ENCODE measurements at places on chromosomes 12 and 14.

DNA sequence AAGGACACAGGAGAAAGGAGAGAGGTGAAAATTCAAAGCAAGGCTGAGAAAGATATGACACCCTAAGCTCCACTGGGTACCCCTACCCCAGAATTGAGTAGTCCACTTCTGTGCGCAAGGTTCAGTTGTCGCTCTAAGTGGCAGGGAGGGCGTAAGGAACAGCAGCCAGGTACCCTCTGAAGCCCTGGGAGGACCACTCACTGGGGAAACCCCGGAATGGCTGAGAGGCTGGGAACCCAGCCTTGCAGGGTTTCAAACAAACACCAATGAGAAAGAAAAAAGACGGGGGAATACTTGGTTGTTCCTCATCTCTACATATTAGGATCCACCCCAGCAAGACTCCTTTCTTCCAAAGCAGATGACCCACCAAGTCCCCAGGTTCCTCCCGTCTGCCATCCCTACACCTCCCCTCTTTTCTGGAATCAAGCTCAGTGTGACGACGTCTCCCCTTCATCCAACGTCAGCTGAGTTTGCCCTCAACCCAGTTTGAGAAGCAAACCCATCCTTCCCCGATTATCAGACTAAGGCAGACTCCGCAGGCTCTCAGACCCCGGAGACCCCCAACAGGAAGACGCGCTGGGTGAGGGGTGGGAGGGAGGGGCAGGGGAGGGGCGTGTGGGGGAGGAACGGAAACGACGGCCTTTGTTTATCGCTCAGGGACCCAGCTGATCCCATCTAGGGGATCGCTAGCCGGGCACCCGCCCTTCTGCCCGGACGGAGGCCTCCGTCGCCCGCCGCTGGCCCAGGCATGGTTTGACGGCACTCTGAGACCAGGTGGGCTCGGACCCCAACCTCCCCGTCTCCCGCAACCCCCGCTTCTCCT lies 795 bp downstream of the LMBR1L start:
- no peak for DNase-seq

GRCh38 chr14:56630707-56631106 lies 51.1 kb downstream of the TMEM260 start:
- DNase-seq = no peak

GRCh38 chr14:104175811-104176210 lies 37.4 kb downstream of the KIF26A start:
- DNase-seq = no peak

DNA sequence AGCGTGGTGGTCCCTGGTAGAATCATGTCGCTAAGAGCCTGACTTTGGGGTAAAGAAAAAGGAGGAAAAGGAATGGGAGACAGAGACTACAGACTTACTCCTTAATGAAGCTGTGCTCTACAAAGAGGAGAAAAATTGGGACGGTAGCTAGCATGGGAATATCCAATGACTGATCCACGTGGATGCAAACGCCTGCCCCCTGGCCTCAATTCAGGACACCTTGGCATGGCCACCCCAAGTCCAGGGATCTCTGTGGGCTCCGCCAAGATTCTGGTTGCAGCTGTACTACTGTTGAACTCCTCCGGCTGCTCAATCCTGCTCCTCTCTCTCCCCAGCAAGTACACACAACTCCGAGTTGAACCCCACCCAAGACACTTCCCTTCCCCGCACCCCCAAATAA lies 70.5 kb upstream of the DIO3 start:
- DNase-seq = no peak

- DNase-seq = no peak
Observed at GRCh38 chr12:32516230-32516629, 116.9 kb downstream of the FGD4 start.

GRCh38 chr12:114209861-114210260 lies 196.1 kb downstream of the TBX5 start:
- DNase-seq = no peak

- DNase-seq = no peak
Observed at GRCh38 chr14:80164991-80165721, 46.1 kb downstream of the DIO2 start.

DNA sequence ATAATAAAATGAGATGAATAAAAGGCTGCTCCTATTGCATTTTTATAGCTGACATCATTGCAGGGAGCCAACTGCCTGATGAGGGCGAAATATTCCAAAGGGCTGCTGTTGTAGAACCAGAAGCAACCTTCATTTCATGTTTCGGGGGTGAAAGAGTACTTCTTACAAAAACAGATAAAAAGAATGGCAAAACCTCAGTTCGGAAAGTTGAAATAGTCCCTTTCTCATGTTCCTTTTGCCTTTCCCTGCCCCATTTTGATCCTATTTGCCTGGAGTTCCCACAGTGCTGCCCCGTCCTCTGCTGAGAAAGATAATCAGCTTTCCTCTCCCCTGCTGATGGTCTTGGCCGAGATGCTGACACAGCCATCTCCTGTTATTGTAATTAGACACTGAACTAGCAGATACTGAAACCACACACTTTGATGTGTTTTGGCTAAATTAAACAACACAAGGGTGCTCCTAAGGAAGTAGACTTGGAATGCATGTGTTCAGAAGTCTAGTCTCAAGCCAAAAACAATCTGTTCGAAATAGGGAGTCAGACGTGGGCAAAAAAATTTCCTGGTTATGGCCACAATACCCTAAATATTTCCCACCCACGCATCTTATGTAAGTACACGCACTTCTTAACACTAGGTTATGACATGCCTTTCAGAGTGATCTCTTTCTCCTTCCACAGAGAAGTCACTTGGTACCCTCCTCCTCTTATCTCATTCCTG lies 117.2 kb downstream of the PPM1H start:
- DNase-seq = no peak

GRCh38 chr12:18589316-18589715 lies 148.5 kb downstream of the PLCZ1 start:
- DNase-seq = no peak

DNA sequence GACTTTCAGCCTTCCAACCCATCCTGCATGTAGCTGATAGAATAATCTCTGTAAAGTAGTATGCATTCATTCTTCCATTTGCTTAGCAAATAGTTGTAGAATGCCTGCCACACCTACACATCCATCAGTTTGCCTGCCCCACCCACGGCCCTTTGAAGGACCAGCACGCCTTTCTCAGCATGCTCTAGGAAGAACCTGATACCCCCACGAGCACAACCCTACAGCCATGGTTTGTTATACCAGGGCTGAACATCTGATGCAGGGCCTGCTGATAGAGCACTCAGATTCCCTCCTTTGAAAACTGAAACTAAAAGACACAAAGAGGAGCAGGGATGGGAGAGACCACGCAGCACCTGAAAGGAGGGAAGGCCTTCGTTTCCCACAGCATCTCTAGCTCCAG lies 205.1 kb downstream of the ANO2 start:
- DNase-seq = no peak

GRCh38 chr12:23290627-23291330 lies 658.7 kb downstream of the SOX5 start:
- no peak for DNase-seq

DNA sequence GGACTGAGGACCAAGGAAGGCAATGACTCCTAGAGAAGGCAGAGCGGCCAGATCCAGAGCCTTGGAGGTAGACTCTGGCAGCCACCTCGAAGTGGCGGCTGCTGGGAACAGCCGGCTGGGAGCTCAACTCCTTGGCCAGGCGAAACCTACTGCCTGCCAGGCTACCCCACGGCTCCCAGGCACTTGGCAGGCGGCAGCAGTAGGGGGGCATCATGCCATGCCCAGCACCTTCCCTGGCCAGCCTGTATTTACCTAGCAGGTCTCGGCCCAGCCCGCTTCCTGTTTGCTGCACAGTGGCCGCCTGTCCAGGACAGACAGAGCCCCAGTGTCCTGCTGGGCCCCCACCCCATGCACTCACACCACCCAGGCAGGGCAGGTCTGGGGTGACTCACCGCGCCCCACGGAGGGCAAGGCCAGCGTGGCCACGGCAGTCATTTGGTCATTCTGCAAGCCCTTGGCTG lies 10.2 kb downstream of the TRPV4 start:
- no peak for DNase-seq

DNA sequence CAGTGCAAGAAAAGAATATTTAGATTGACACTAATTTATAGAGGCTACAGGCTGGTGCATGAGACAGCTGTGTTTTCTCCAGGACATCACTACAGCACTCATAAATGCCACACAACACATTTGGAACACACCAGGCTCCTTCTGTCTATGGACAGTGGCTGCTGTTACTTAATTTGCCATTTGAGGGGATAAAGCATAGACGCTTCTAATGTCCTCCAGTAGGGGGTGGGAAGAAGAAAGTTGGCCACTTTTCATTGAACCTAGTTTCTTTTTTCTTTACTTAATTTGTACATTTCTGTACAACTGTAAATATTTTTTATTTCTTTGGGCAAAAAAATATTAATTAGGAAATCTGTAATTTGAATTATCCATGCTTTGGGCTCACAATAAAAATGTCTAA lies 12.4 kb upstream of the RTN1 start:
- no peak for DNase-seq

- DNase-seq = no peak
Observed at GRCh38 chr12:45522227-45522626, 207.3 kb upstream of the ARID2 start.

GRCh38 chr12:30286345-30286926 lies 409.2 kb downstream of the IPO8 start:
- DNase-seq = no peak

DNA sequence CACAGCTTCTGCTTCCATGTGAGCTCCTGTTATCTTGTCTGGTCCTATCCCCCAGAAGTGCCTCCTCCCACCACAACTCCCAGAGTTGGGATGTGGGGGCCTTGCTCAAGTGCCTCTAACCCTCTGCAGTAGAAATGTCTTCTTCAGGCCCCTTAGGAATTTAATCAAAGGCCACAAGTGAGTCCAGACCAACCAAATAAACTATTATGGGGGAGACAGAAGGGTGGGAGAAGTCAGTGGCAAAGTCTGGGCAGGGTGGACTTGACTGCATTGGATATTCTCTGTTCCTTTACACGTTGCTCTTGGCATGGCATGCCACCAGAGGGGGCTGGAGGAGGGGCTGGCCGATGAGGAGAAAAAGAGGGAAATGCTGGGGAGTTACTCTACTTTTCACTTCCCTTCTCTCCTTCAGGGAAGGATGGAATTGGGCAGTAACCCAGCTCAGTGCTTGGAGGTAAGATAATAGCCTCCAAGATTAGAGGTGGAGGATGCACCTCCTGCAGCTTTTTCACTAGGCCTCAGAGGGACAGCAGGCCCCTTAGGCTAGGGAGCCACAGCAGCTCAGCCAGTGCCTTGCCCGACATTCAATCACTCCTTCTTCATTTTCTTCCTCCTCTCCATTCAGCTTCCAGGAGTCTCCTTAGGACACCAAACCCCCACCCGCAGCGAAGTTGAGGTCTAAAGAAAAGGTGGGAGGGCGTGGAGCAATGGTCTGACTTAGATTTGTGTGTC lies 1.2 kb upstream of the AP1G2 start:
- DNase-seq = no peak

- no peak for DNase-seq
Observed at GRCh38 chr14:88296351-88296750, 26.7 kb downstream of the KCNK10 start.

- no peak for DNase-seq
Observed at GRCh38 chr14:104431929-104432541, 147.5 kb upstream of the C14orf180 start.

DNA sequence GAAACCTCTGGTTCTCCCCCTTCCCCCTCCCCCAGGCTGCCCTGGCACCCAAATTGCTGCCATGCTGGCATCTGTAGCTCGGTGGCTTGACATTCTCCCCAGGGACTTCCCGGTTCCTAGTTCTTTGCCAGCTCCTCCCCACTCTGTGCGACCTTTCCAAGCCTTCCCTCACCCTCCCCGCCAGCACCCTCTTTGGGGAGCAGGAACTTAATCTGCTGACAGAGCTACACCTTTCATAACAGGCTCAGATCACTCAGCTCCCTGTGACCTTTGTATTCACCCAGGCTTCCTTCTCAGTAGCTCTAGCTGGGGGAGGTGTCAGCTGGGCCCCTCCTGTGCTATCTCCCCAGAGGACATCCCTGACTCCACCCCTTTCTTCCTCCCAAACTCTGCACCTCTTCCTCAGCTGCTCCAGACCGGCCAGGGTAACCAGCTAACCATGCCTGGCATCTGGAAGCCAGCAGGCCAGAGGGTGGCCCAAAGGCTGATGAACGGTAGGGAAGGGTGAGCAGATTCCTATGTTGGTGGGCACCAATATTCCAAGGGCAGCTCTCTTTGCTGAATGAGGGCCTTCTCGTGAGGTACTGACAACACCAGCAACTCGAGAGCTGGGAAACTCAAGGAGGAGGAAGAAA lies 1.8 kb upstream of the COX14 start:
- DNase-seq = no peak

DNA sequence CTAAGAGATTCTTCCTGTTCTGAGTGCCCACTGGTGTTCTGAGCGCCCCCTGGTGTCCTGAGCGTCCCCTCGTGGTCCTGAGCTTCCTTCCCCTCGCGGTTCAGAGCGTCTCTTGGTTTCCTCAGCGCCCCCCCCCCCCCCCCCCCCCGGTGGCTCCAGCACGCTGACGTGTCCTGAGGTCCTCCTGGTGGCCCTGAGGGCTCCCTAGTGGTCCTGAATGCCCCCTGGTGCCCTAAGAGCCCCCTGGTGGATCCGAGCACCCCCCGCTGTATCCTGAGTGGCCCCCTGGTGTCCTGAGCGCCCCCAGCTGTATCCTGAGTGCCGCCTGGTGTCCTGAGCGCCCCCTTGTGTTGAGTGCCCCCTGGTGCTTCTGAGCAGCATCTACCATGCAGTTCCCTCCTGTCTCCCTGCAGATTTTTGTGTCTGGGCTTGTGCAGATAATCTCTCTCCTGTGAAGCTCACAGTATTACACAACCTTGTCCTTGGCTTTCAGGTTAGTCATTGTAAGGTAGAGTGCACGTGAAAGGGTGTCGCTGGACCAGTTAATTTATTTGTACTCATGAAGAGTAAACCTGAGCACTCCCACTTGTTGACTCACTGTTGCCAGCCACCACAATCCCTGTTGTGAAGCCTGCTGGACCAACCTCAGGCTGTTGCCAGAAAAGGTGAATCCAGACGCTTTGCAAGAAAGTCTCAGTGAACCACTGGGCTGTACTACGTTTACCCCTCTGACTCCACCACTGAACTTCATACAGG lies 1168.4 kb downstream of the TMEM121 start:
- DNase-seq = no peak

DNA sequence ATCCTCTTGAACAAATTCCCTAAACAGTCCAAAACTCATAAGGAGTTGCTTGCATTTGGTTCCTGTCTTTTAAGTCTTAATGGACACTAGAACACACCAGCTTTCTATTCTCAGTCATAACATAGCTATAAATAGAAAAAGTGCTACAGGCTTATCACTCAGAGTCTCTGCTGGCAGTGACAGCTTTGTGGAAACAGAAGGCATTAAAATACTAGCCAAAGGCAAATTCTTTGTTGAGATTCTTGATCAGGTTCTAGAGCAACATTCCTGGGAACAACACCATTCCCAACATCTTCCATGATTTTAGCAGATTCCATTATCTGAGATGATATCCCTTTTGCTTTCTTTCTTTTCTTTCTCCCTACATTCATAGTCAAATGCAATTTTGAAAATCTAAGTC lies 207.7 kb upstream of the PLEKHG7 start:
- DNase-seq = no peak

- no peak for DNase-seq
Observed at GRCh38 chr12:102568276-102568675, 87.9 kb upstream of the IGF1 start.

Data from 8988T (cell line).